ENCODE measurements at places on chromosomes 1 and 21. TPM values are rescaled to one million over a fixed set of nuclear protein-coding genes. Genes with fewer than 3 reads are reported as not detected.

- DNase-seq = no peak
Measured at GRCh38 chr1:246591958-246592357, 25.7 kb downstream of the CNST start.

- no peak for DNase-seq
Measured at GRCh38 chr1:115067161-115067859, 22.0 kb downstream of the TSPAN2 start.

- DNase-seq = no peak
Measured at GRCh38 chr1:80506216-80506615, 1294.5 kb upstream of the ADGRL2 start.

DNA sequence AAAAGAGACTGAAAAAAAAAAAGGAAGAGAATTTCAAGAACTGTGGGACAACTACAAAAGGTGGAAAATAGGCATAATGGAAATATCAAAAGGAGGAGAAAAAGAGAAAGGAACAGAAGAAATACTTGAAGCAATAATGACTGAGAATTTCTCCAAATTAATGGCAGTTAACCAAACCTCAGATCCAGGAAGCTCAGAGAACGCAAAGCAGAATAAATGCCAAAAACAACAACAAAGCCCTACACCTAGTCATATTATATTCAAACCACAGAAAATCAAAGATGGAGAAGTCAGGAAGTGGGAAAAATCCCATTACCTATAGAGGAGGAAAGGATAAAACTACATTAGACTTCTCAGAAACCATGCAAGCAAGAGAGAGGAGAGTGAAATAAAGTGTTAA, 20.7 kb upstream of the AHCYL1 start:
- no peak for DNase-seq

C1orf53 gene
- total RNA-seq = 3.9 TPM

ASCL5 gene
- total RNA-seq = 0.26 TPM

GBP3 gene
- total RNA-seq = 5.3 TPM
